Stimulated activated CD4-positive, alpha-beta T cell treated with anti-CD3 and anti-CD28 coated beads, Interleukin-1b, Interleukin-23, amount 100 ng/mL, for 1 hour (primary cell): ENCODE measurements at places on chromosomes 13 and 19.

GRCh38 chr13:101529422-101529821 is 76.9 kb downstream of the ITGBL1 start:
- DNase-seq, result no peak

DNA sequence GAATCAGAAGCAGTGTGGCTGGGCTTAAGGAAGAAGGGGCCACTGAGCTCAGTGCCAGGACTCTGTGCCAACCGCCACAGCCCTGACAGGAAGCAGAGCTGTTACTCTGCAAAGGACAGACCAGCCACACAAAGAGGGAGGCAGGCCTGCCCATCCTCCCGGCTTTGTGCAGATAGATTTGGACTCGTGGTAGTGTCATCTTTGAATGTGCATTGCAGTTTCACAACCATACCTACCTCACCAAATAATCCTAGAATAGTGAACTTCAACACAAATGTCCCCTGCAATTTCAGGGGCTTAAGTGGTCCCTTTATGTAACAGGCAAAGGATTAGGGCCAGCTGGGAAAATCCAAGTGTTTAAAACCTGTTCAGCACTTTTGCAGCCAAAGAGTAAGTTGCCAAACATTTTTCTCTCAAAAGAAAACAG is 55.1 kb upstream of the CLDN10 start:
- DNase-seq, result no peak

- DNase-seq, result no peak
Observed at GRCh38 chr13:106748785-106749184, 180.8 kb upstream of the ARGLU1 start.

GRCh38 chr13:46552303-46552682 is 677 bp upstream of the LRCH1 start:
- DNase-seq, result no peak

DNA sequence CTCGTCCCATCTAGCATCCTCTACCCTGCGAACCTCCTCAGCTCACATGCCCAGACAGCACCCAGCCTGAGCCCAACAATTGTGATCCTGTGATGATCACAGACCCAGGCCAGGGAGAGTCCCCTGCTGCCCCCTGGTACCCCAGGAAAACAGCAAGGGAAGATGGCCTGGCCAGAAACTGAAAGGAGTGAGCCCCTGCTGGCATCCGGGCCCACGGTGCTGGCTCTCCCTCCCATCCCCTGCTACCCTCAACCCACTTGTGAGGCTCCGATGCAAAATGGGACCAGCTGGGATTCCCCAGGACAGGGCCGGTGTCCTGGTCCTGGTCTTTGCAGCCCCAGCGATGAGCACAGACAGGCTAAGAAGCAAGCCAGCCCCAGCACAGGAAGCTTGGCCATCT is 14.1 kb downstream of the RANBP3 start:
- DNase-seq, result no peak

GRCh38 chr13:41942462-41943094 is 18.3 kb downstream of the VWA8 start:
- no peak for DNase-seq

- DNase-seq, result no peak
Observed at GRCh38 chr19:17811681-17812080, 9.6 kb downstream of the INSL3 start.

- DNase-seq, result no peak
Observed at GRCh38 chr19:19056636-19057275, 7.0 kb upstream of the SLC25A42 start.

- DNase-seq, result no peak
Observed at GRCh38 chr13:61664801-61665705, 249.4 kb upstream of the PCDH20 start.
